ENCODE measurements at places on chromosomes 6 and 20.

- no peak for DNase-seq
These were observed 5.9 kb upstream of the HMGA1 start for GRCh38 chr6:34230653-34231371.

GRCh38 chr6:158185729-158186456, 17.7 kb downstream of the GTF2H5 start:
- no peak for DNase-seq

- DNase-seq, result no peak
These were observed 20.9 kb upstream of the PI3 start for GRCh38 chr20:45153752-45154151.

DNA sequence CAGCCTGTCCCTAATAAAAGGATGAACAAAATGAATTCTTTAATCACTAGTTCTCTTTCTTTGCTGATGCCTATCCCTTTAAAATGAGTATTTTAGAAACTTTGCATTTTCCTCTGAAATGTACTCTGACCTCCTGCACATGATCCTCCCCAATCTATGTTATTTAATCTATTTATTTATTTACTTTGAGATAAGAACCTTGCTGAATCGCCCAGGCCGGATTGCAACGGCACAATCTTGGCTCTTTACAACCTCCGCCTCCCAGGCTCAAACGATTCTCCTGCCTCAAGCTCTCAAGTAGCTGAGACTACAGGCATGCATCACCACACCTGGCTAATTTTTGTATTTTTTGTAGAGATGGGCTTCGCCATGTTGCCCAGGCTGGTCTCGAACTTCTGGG, 27.9 kb downstream of the ADTRP start:
- no peak for DNase-seq

- DNase-seq, result no peak
These were observed 468.0 kb downstream of the EPM2A start for GRCh38 chr6:145267076-145267867.

- peak; percentile 74 for DNase-seq
These were observed 35.0 kb upstream of the DSN1 start for GRCh38 chr20:36808317-36809257.

DNA sequence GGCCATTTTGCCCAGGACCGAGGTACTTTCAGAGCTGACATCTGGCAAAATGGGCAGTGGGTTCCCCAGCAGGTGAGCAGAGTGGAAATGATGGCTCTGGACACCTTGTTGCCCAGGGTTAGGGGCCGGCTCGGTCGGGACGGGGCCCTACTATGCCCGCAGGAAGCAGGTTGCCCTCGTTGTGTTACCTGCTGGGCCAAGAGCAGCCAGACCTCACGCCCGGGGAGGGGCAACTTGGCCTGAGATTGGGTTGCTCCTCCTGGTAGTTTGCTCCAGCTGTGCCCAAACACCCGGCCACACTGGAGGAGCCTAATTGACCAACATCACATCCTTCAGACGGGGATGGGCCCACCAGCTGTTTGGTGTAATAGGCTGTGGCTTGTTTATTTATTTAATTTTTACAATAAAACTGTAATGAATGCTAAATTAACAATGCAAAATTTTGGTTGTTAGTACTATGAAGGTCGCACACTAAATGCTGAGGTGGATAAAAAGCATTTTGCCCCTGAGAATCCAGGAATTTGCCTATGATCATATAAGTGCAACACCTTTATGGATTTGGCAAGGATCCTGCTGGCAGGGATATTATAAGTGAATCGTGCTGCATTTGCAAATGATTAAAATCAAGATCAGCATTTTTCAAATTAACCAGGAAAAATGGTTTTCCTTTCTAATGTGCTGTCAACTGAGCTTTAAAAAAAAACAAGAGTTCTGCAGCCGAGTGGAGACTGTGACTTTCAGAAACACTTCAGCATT, 26.6 kb upstream of the PCMTD2 start:
- no peak for DNase-seq

- DNase-seq, result no peak
These were observed 455.0 kb downstream of the RFPL4B start for GRCh38 chr6:112802144-112802543.

GRCh38 chr6:146361128-146361924, 182.3 kb upstream of the RAB32 start:
- no peak for DNase-seq

DNA sequence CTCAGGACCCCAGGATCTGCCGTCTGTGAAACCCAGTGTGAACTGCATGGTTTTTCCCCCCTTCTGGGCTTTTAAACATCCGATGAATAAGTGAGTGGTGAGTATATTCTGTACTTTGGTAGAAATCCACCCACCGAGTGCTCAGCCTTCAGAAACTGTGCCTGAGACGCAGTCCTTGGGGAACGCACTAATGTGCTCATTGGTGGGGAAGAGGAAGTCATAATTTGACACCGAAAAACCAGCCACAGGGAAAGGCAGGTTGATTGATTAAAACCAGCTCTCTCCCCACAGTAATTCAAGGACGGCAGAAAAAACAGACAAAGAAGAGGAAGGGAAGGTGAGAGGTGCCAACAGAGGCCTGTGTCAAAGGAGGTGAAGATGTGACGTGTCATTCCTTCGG, 21.7 kb downstream of the EDN3 start:
- no peak for DNase-seq

DNA sequence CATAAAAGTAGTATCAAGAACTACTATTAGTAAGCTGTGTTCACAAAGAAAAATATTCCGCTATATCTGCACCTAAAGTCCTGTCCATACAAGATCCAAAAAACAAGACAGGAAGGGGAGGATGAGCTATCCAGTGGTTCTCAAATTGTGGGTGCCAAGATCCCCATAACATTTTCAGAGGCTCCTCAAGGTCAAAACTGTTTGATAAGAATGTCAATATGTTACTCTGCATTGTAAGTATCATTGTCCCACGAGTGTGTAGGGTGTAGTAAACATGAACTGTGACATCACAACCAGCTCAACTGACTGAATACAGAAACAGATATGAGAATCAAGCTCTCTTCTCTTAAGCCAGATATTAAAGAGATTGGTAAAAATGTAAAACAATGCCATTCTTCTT, 81.9 kb upstream of the HIVEP1 start:
- DNase-seq, result no peak

- DNase-seq, result no peak
These were observed 181.0 kb downstream of the ZFP64 start for GRCh38 chr20:52010541-52010940.

DNA sequence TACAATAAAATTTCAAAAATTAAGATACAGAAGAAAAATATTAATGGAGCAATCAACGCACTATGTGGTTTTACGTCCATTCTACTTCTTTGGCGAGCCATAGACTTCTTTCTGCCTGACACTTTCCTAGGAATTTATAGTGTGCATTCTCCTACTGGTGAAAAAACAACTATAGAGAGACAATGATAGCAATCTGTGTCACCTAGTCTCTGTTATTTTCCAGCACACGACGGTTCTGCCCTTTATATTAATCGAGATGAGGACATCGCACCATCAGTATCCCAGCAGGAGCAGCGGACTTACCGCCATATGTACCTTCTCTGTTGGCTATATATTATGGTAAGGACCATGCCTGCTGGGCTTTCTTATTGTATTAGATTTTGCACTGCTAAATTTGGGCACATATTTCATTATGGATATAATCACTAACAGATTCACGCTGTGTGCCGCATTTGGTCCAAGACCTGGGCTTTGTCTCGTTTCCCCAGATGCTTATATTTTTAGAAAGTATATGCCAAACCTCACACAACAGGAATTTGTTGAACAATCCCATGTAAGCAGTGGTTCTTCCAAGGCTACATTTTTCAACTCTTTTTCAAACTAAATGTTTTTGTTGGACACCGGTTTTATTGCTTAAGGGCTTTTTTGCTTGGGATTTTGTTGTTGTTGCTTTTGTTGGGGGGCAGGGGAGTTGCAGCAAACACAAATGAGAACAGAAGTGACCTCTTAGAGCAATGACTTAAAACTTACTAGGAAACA, 166.4 kb downstream of the ADAT2 start:
- DNase-seq, result no peak

DNA sequence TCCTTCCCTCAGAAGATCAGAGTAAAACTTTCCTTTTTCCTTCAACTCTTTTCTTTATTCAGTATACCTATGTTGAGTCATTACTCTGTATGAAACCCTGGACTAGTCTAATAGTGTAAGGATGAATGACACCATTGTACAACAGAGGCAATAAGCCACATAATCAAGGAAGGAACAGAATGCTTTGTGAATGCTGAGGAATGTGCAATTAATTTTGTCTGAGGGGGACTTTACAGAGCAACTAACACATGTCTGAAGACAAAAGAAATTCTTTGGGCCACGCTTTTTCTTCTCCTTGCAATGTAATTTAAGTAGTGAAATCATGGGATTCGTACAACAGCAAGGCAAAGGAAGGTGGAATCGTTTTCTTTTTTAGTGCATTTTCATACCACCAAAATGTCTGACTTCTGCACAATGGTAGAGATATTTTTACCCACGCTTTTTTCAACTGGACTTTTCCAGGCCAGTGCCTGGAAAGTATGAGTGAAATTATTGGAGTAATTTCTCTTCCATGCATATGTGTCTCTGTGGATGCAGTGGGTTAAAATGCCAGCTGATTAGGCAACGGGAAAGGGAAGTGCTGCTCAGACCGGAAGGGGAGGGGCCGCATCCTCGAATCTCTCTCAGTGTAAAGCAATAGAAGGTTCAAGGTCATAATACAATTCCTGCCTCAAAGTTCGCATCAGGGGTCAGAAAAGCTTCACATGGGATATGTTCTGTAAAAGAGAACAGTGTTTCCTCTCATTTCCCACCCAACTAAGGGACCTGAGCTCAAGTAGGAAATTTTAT, 89.9 kb upstream of the MTHFD1L start:
- no peak for DNase-seq

DNA sequence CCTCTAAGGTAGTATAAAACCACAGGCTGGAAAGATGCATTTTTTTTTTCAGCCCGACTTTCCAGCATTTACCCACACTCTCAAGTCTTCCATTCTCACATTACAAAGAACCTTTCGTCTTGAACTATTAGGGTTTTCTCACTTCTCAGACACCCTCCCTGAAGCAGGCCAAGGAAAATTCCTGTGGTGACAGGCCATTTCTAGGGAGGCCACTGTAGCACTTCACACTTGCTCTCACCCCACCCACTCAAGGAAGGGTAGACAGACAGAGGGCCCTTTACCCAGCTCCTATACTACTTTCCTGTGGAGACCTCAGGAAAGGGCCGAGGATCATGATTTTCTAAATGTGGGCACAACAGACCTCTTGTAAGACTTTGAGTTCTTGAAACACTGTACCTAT, 27.7 kb downstream of the KCNS1 start:
- DNase-seq, result no peak

- DNase-seq, result no peak
These were observed 62.8 kb upstream of the SCP2D1 start for GRCh38 chr20:18750735-18751134.

DNA sequence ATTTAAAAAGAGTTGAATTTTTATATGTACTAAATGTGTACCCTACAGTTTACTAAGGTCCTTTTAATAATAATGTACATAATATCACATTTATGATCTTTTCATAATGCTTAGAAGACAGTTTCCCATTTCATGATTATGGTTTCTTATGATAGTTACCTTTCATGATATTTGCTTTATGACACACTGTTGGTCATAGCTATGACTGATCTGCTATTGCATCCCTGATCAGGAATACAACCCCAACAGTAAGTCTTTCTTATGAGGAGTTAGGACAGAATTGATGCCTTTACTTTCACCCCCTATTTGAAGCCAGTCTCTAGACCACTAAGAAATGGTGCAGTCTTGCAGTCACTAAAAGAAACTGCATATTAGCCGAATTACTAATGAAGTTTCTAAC, 31.0 kb downstream of the LCA5 start:
- no peak for DNase-seq

GRCh38 chr20:34143951-34144350, 31.9 kb upstream of the EIF2S2 start:
- DNase-seq, result no peak

- DNase-seq, result no peak
These were observed 283.4 kb downstream of the TBC1D7 start for GRCh38 chr6:13044896-13045295.

GRCh38 chr20:41047975-41048305, 19.3 kb downstream of the TOP1 start:
- DNase-seq, result no peak

DNA sequence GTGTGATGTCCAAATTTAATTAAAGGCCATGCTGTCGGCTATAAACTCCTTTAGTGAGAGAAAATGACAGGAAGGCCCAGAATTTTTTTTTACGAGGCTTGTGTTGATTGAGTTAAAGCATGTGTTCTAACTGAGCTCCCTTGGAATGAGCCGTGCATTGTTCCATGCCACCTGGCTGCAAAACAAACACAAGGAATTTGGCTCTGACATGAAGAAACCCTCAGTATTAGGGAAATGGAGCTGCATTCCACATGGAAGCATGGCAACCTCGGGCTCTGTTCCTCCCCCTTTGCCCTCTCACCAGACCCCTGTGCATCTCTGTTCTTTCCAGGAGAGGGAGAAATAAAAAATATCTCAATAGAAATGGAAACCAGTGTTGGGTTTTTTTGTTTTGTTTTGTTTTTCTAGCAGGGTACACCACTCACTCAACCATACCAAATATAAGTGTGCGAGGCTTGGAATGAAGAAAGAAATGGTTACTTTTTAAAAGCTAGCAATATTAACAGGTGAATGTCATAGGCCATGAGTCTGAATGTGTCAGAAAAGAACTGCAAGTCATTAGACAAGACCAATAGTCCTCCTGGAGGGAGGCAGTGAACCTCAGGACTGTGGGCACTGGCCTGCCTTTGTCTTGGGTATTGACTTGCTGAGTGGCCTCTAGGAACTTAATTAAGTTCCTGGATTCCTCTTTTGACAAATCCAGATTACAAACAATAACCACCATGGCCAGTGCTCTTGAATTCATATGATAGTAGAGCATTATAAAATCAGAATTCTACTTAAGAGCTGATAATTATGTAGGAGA, 935.1 kb downstream of the KIF16B start:
- DNase-seq, result no peak

DNA sequence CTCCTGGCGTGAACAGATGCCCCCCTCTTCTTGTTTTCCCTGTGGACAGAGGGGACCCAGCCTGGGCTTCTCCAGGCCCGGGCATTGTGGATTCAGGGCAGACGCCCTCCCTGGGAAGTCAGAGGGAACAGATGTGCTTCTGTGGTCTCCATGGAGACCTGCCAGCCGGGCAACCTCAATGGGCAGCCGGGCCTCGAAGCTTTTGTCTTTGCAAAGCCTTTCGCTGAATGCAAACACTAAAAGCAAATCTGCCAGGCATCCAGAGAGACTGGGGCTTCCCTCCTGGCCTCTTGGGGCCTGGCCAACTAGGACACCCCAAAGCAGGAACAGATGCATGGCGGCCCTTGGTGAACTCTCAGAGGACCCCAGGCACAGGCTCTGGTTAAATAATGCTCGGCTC, 370.0 kb upstream of the SULF2 start:
- DNase-seq, result no peak

- DNase-seq, result no peak
These were observed 117.8 kb upstream of the NEDD9 start for GRCh38 chr6:11350294-11350693.
